ENCODE measurements at places on chromosomes 13 and 19.

DNA sequence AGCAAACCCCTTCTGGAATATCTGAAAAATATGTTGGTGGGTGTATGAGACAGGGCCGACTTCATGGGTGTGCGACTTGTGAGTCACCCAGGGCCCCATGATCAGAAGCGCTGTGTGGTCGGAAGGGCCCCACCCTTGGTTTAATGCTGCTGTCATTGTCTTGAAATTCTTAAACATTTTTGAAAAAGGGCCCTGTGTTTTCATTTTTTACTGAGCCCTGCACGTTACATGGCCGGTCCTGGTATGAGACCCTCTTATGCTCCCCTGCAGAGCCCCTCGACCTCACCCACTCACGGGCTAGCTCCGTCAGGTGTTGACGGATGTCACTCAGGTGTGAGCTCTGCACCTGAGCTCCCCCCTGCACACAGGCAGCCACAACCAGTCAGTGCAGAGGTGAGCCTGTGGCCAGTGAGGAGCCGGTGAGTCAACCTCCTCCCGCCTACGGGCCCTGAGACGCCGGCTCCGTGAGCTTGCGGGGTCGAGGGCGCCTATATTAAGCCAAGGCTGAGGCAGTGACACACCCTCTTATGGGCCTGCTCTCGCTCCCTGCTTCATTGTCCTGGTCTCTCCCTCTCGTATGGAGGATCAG, 27.7 kb downstream of the GADD45B start:
- DNase-seq, result no peak

DNA sequence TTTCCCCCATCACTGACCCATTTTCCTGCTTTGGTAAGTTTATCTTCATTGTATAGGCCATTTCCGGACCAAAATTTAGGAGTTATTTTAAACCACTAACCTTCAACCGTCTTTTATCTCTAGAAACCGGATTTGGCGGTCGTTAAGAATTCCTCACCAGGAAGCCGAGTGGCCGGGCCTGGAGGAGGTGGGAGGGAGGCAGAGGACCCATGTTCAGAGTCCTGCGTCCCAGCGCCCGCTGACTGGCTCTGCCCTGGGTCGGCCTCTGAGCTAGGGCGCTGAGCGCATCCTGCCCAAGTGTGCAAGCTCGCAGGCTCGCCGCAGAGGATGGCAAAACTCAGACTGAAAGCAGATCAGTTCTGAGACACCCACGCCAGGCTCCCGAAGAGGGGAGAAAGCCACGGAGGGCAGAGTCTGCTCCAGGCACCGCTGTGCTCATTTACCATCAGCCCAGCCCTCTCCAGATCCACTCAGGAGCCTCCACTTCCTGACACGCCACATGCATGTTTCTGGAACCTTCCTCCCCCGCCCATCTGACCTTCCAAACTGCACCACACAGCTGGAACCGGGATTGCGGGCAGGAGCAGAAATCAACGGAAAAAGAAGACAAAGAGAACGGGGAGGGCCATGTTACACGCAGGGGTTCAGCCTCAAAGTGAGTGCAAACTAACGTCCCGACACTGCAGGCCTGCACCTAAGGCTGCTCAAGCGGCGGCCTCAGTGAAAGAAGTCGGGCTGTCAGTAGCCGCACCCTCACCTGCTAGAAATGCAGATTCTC, 8.3 kb downstream of the COL4A1 start:
- DNase-seq, result no peak

DNA sequence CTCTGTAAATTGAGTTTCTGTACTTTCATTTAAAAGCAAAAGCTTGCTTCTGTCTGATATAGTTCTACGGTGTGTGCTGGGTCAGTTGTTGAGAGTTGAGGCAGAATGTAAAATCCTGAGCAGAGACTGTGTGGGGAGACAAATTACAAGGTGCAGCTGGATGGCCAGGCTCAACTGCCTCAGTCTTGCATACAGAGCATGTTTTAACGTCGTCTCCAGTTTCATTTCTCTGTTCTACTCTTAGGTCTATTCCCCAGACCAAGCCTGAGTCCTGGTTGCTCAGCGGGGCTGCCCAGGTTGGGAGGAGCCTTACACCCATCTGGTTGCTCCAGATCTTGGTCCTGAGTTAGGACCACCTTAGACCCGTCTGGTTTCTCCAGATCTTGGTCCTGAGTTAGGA, 54.4 kb upstream of the MEDAG start:
- no peak for DNase-seq

GRCh38 chr19:39737351-39737750, 478 bp downstream of the CLC start:
- no peak for DNase-seq

GRCh38 chr13:20140487-20140886, 20.4 kb downstream of the GJA3 start:
- DNase-seq, result no peak

DNA sequence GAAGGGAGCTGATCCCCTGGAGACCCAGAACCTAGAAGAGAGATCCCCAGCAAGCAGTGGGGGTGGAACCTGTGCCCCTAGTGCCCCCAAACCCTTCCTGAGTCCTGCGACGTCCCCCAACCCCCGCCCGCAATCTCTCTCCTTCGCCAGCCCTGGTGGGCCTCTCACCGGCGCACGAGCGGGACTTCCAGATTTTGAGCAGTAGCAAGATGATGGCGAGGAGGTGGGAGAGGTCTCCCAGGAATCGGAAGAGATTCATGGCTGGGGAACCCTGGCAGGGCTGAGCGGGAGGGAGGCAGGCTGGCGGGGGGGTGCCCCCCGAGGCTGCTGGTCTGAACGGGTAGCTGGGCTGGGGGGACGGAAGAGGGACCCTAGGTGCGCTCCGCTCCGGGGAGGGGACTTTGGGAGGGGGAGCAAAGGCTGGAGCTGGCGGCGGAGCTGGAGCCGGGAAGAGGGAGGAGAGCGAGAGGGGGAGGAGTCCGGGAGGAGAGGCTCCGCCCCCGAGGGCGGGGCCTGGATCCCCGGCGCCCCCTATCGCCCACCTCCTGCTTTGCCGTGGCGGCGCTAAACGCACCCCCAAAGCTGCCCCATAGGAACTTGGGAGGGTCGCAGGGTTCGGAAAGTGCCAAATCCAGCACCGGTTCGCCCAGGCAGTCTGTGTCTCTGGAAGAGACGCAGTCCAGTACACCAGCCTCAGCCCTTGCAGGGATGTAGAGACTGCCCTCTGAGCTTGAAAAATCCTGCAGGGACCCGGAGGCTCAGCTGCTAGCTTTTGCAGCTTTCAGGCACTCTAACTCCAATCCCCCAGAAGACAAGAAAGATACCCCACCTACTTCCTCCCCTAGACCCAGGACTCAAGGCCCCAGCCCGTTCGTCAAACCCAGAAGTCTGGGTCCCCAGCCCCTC, at the start of gene KDELR1:
KDELR1 (minus strand) TSS at position 452 of the 906 bp plus-strand sequence; CDS start at position 259, 193 bp downstream.
- peak; percentile 76 for DNase-seq

- DNase-seq, result no peak
Observed at GRCh38 chr13:73248711-73249580, 190.1 kb downstream of the KLF5 start.

DNA sequence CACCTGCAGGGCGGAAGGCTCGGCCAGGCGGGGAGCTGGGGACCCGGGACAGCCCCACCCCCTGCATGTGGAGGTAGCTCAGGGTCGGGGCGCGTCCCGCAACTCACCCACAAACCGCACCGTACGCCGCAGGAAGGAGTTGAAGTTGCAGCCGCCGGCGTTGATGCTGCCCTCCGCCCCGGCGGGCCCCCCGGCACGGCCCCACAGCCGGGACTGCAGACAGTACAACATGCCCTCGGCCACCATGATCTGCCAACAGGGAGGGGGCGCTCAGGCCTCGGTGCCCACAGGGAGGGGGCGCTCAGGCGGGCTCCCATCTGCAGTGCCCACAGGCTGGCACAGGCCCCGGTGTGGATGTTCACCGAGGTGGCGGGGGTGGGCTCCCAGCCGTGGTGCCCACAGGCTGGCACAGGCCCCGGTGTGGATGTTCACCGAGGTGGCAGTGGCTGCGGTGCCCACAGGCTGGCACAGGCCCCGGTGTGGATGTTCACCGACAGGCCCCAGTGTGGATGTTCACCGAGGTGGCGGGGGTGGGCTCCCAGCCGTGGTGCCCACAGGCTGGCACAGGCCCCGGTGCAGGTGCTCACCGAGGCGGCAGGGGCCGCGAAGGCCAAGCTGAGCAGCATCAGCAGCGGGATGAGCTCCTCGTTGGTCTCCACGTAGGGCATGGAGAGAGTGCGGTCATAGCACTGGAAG, 6.5 kb downstream of the PLPPR3 start:
- no peak for DNase-seq

DNA sequence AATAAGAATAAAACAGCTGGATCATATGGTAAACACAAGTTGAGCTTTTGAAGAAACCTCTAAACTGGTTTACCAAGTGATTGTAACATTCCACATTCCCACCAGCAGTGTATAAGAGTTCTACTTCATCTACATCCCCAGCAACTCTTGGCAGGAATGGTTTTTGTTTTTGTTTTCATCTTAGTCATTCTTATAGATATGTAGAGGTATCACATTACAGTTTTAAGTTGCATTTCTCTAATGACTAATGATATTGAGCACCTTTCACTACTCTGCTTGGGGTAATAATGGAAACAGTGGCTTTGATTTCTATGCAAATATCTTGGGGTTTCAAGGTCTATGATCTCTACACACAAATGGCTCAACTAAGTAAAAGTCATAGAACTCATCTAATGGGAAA, 614.5 kb downstream of the TBC1D4 start:
- DNase-seq, result no peak

DNA sequence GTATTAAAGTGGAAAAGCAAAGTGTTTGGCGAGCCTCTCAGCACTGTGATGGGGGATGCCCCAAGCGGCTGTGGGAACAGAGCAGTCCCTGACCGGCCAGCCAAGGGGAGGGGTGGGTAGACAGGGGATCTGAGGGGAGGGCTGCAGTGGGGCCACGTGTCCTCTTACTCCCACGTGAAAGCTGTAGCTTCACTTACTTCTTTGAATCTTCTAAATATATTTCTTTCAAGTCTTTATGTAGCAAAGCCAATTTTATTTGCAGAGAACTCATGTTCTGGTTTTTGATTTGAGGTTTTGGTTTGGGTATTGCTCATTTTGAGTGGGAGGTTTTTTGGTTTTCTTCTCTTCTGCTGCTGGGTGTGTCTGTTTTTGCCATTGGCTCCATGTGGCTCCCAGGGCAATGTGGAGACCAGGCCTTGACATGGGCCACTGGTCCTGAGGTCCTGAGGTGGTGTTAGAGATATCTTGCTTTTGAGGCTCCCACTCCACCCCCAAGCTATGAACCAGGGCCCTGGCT, 17.7 kb upstream of the OVOL3 start:
- DNase-seq, result no peak

GRCh38 chr19:27971071-27971470, 1241.9 kb downstream of the UQCRFS1 start:
- no peak for DNase-seq

- no peak for DNase-seq
Observed at GRCh38 chr19:57559008-57559403, 657 bp downstream of the ZNF550 start.

DNA sequence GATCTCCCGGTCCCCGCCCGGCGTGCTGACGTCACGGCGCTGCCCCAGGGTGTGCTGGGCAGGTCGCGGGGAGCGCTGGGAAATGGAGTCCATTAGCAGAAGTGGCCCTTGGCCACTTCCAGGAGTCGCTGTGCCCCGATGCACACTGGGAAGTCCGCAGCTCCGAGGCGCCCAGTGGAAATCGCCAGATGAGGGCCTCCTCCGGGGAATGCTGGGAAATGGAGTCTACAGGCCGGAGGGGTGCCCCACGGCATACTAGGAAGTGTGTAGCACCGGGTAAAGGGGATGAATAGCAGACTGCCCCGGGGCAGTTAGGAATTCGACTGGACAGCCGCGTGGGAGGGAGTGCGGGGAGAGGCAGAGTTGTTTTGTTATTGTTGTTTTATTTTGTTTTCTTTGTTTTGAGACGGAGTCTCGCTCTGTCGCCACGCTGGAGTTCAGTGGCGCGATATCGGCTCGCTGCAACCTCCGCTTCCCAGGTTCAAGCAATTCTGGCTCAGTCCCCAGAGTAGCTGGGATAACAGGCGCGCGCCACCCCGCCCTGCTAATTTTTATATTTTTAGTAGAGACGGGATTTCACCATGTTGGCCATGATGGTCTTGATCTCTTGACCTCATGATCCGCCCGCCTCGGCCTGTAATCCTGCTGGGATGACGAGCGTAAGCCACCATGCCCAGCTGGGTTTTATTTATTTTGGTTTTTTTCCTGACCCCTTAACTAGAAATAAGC, 390 bp upstream of the PPP1R12C start:
- peak; percentile 99 for DNase-seq

GRCh38 chr19:32450217-32450616, 44.6 kb downstream of the DPY19L3 start:
- no peak for DNase-seq

DNA sequence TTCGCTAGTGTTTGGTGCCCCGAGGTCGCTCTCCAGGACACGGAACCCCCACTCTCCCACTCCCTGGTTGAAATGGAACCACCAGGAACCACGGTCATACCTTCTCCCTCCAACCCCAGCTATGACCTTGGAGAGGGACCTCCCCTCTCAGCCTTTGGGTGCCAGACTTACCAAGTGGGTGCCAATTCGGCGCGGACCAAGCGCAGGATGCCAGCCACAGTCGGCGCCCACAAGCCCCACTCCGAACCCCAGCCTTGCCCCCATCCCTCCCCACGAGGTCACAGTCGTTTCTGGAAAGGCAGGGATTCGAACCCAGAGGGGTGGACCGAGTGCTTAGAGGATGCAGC, 910 bp downstream of the PDE4C start:
- DNase-seq, result no peak

GRCh38 chr13:77896536-77896935, 22.1 kb downstream of the EDNRB start:
- DNase-seq, result no peak

GRCh38 chr13:44148159-44148914, 225.3 kb upstream of the SERP2 start:
- no peak for DNase-seq

DNA sequence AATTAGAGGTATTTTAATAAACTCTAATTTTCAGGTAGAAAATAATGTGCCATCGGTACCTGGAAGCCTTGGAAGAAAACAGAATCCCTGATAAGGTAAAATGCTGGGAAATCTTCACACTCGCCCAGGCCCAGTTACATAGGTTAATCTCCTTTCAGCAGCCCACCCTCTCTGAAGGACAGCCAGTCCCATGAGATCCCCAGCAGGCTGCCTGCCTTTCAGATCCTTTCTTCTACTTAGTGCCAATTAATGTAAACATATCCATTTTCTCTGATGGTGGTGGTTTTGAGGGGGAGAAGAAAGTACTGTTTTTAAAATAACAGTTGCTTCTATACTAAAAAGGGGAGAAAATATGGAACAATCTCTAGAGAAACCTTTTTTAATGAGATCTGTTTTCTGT, 12.2 kb downstream of the SMAD9 start:
- no peak for DNase-seq

GRCh38 chr13:114067381-114067885, 65.0 kb downstream of the RASA3 start:
- peak; percentile 77 for DNase-seq
